Central memory CD4-positive, alpha-beta T cell (primary cell): ENCODE measurements at places on chromosomes 1 and 21.

GRCh38 chr1:157993147-157993917 is at the start of gene KIRREL1:
Gene KIRREL1, plus strand, starts transcription at chr1:157993645. Its CDS starts 32 bp downstream, at chr1:157993677.
- DNase-seq: no peak

DNA sequence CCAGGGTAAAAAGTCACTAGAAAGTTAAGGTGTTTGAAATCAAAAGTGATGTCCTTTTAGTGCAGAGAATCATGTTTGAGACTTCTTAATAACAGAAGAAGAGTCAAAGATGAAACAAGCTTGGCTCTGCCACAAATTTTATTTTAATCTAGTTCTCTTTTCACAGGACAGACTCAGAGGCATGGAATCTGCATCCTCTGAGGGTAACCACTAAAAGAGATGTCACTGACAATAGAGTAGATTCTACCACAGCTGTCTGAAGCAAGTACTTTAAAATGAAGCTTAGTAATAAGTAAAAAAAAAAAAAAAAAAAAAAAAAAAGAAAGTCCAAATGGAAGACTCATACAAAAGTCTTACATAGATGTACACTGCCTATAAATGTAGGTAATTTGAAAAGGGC is 519.7 kb upstream of the PRMT6 start:
- no peak for DNase-seq

- no peak for DNase-seq
Measured at GRCh38 chr1:87686136-87686495, 357.4 kb downstream of the LMO4 start.

GRCh38 chr1:6948416-6948815 is 163.2 kb downstream of the CAMTA1 start:
- no peak for DNase-seq

DNA sequence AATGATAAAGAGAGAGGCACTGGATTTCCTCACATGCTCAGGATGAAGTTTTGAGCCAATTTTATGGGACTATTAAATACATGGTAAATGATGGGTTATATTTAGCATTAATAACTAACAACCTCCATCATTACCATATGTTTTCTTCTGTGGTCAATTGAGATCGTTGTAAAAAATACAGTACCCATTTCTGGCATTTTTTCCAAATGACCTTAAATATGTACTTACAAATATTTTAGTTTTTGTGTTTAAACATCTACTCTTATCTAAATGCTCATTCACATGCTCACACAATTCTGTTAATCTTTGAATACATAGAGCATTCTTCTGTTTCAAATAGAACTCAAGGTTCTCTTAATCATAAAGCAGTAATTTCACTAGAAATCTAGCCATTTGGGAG is 330.0 kb upstream of the BRINP3 start:
- no peak for DNase-seq

DNA sequence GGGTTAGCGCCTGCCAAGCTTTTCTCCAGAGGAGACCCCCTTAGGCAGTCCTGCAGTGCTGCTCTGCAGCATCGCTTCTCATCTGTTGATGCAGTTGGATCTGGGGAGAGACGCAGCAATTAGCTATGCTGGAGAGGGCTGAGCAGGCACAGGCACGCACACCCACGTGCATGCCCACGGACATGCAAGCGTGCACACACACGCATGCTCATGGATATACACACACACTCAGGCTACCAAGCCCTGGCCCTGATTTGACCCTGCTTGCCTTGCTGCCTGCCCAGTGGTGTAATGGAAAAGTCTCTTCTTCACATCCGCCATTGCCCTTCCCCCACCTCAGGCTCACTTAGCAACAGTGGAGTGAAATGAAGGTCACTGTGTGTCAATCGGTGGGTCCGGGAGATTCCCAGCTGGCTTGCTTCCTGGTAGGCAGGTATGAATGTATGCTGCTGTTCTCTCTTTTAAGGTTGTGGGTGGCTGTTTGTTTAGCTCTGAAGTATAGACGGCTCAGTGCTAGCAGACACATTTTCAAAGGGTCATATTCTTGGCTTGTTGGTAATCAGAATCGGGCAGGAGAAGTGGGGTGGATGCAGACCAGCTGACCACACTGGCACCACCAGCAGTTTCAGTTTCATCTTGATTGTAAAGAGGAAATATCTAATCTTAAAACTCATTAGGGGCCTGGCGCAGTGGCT is 9.5 kb downstream of the ATP1B1 start:
- DNase-seq: no peak

GRCh38 chr21:43721939-43722338 is 3.0 kb downstream of the PDXK start:
- DNase-seq: no peak

DNA sequence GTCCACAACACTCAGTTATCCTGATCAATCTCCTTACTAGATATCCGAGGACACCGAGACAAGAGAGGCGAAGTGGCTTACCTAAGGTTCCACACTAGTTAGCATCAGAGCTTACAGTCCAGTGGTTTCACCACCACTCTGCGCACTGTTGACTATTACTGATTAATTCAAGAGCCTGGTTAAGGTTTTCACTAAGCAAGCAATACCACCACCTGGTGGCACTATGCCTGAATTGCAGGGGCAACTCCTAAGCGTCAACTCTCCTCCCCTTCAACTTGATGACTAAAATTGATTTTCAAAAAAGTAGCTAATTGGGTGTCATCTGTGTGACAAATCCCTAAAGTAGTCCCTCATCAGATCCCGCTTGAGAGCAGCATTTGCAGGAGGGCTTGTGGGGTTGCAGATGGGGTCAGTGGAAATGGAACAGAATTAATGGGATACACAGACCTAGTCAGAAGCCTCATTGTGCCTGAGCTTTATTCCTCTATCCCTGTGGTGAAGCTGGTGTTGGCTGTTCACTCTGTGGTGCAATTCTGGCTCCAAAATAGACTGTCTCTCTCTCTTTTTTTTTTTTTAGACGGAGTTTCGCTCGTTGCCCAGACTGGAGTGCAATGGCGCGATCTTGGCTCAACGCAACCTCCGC is 9.1 kb downstream of the TTC22 start:
- DNase-seq: no peak

GRCh38 chr1:185823467-185823866 is 89.3 kb downstream of the HMCN1 start:
- no peak for DNase-seq

- DNase-seq: no peak
Measured at GRCh38 chr1:43241413-43241836, 28.4 kb upstream of the TMEM125 start.

GRCh38 chr1:16065269-16065576 is 8.2 kb downstream of the FAM131C start:
- no peak for DNase-seq
